ENCODE measurements at places on chromosomes 4 and X. TPM values are rescaled to one million over a fixed set of nuclear protein-coding genes. Genes with fewer than 3 reads are reported as not detected.
A peak's percentile ranks its signal among the peaks of the same experiment; 100 is the strongest.

GRCh38 chrX:71545364-71545763 is 12.5 kb downstream of the OGT start:
- H3K27me3 ChIP-seq, result no peaks in the 10 kb centered on the region
- no peaks in the 10 kb centered on the region for H3K36me3 ChIP-seq
- no peak for DNase-seq
- no peak overlapping the region for H3K27ac ChIP-seq

The IRS4 gene
- polyA plus RNA-seq, result 2.2 TPM

DNA sequence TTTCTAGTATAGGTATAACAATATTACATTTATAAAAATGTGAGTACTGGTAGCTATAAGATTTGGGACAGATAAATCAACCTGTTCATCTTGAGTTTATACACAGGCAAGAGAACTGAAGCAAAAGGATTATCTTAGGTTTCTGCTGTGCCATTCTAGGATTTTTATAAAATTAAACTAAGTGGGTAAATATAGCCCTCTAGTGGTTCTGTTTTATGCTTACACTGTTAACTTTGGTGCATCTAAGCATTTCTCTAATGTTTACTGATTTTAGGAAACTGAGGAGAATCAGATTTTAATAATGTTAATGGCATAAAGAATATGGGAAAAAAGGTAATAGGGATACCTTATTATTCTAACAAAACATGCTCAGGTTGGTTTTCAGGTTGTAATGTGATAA is 1.1 kb upstream of the RRH start:
- no peak overlapping the region for H3K27ac ChIP-seq
- no peaks in the 10 kb centered on the region for H3K36me3 ChIP-seq
- no peak overlapping the region for H3K4me3 ChIP-seq
- DNase-seq, result no peak
- H3K4me1 ChIP-seq, result no peaks in the 10 kb centered on the region

DNA sequence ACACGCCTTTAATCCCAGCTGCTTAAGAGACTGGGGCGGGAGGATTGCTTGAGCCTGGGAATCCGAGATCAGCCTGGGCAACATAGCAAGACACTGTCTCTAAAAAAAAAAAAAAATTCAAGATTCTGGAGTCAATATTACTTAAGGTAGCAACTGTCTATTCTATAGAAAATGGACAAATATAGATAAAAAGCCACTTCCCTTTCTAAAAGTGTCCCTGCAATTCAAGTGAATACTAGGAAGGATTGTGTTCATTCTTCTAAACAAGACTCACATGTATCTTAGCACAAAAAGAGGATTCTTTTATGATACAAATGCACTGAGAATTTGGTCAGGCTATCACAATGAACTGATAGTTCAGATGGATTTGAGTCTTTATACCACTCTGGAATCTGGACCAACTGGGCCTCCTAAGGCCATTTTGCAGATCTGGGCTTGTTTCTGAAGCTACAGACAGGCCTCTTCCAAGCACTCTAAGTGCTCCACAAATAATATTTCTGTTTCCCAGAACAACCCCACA is 7.0 kb downstream of the PKD2 start:
- DNase-seq, result no peak
- H3K27me3 ChIP-seq, result no peaks in the 10 kb centered on the region
- H3K36me3 ChIP-seq, result no peaks in the 10 kb centered on the region
- no peak overlapping the region for H3K27ac ChIP-seq
- peaks cover 18% of the 10 kb centered on the region for H3K4me1 ChIP-seq

GRCh38 chr4:112677519-112678091 is 40.7 kb downstream of the LARP7 start:
- no peaks in the 10 kb centered on the region for H3K27me3 ChIP-seq
- H3K36me3 ChIP-seq, result no peaks in the 10 kb centered on the region
- DNase-seq, result no peak

DNA sequence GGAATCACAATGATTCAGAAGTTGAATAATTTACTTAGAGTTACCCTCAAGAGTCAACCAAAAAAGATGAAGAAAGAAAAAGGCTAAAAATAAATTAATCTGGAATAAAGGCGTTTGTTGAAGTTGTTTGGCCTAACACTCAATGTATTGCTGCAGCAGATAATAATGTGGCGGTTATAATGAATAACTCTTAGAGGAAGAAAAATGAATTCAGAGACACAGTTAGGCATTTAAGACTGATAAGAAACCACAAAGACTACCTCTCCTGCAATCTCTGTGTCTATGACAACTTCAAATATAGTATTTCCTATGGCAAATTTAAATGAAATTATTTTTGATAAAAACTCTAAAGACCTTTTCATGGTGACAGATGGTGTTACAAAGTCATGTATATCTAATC is 1369.1 kb upstream of the AGA start:
- H3K27me3 ChIP-seq, result no peaks in the 10 kb centered on the region
- no peaks in the 10 kb centered on the region for H3K36me3 ChIP-seq
- DNase-seq, result no peak

DNA sequence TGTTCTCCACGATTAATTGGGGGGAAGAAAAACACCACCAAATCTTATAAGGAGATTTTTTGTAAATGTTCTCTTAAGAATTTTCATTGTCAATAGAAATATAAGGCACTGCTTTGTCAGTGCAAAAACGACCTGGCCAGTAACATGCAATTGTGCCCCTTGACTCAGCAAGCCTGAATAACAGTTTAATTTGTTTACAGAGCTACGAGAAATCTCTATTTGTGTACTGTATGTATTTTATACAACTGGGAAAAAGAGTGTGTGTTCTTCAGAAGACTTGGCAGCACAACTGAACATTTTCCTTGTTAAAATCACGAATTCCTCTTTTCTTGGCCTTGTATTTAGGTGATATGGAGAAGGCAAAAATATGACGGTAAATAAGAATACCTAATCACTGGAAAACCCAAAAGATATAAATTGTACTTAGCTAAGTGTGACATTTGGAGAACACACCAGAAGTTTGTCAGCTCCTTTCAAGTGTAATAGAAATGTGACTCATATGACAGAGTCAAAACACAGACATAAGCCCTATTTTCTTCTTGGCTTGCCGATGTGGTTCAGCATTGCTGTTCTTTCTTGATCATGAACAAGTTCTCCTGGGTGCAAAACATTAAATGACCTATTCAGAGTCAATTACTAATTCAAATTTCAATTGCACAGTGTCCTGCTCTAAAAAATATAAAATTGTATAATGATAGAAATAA is 945.0 kb upstream of the INTU start:
- H3K27me3 ChIP-seq, result no peaks in the 10 kb centered on the region
- H3K27ac ChIP-seq, result no peak overlapping the region
- no peak overlapping the region for H3K4me3 ChIP-seq
- H3K36me3 ChIP-seq, result no peaks in the 10 kb centered on the region
- DNase-seq, result no peak

DNA sequence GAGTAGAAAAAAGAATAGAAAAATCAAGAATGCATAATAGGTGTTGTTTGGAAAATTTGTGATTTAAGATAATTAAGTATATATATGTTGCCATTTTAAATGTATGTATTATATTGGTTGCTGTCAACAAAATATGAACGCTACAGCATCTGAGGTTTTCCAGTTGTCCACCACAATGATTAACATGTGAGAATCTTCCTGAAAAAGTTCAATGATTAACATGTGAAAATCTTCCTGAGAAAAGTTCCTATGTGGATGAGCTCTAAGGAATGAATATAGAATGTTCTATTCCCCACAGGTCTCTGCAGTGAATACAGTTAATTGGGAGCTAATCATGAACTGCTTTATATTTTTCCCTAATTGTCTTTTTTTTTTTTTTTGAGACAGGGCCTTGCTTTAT is 214.7 kb downstream of the CBR4 start:
- H3K36me3 ChIP-seq, result no peaks in the 10 kb centered on the region
- H3K27me3 ChIP-seq, result no peaks in the 10 kb centered on the region
- no peak overlapping the region for H3K4me3 ChIP-seq
- no peak for DNase-seq
- no peak overlapping the region for H3K27ac ChIP-seq
- H3K4me1 ChIP-seq, result no peaks in the 10 kb centered on the region

GRCh38 chrX:148416142-148416541 is 84.3 kb upstream of the AFF2 start:
- H3K36me3 ChIP-seq, result no peaks in the 10 kb centered on the region
- H3K27ac ChIP-seq, result no peak overlapping the region
- no peak for DNase-seq
- H3K4me1 ChIP-seq, result no peaks in the 10 kb centered on the region

The SSX1 gene
- not detected for polyA plus RNA-seq

DNA sequence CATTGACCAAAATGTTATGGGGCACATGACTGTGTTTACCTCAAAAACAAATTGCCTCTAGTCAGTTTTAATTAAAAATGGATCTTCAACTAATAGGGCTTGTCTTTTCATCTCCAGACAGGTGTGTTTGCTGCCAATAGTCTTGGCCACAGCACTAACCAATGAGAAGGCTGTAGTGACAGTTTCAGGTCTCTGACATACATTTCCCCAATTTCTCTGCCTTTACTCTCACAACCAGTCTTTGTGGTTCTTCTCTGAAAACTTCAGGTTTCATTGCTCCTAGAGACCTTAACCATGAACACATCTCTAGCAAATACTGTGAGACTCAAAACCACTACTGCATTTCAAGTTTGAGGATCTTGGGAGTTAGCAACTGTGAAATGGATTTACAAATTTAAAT is 3.5 kb upstream of the EDNRA start:
- no peak overlapping the region for H3K27ac ChIP-seq
- no peak for DNase-seq
- H3K4me3 ChIP-seq, result no peak overlapping the region

- no peak overlapping the region for H3K27ac ChIP-seq
- no peaks in the 10 kb centered on the region for H3K36me3 ChIP-seq
- H3K27me3 ChIP-seq, result no peaks in the 10 kb centered on the region
- DNase-seq, result no peak
- no peaks in the 10 kb centered on the region for H3K4me1 ChIP-seq
- H3K4me3 ChIP-seq, result no peak overlapping the region
Observed at GRCh38 chr4:22766068-22766467, 73.3 kb downstream of the GBA3 start.

GRCh38 chr4:177596035-177596434 is 153.8 kb upstream of the AGA start:
- H3K36me3 ChIP-seq, result no peaks in the 10 kb centered on the region
- H3K27ac ChIP-seq, result no peak overlapping the region
- H3K4me3 ChIP-seq, result no peak overlapping the region
- no peaks in the 10 kb centered on the region for H3K4me1 ChIP-seq
- H3K27me3 ChIP-seq, result no peaks in the 10 kb centered on the region

DNA sequence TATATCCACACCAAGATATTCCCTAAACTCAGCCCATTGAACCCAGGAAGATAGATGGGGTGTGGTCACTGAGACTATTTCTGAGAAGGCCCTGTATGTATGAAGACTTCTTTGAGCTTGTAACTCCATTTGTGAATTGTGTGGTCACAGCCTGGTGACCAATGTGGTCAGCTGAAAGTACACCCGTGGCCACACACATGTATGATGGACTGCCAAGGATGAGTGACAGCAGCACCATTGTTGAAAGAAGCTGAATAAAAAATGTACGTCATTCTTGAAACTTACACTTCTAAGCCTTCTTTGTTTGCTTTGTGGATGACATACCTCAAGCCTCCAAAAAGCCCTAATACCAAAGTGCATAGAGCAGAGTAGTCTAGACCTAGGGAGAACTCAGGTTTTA is 581.4 kb downstream of the RAB28 start:
- H3K4me3 ChIP-seq, result no peak overlapping the region
- no peak overlapping the region for H3K27ac ChIP-seq
- no peaks in the 10 kb centered on the region for H3K27me3 ChIP-seq
- DNase-seq, result no peak
- H3K4me1 ChIP-seq, result no peaks in the 10 kb centered on the region

- no peaks in the 10 kb centered on the region for H3K36me3 ChIP-seq
- no peak overlapping the region for H3K27ac ChIP-seq
- DNase-seq, result no peak
- no peak overlapping the region for H3K4me3 ChIP-seq
Observed at GRCh38 chrX:12013211-12013618, 125.1 kb upstream of the FRMPD4 start.

The HMGN5 gene
- 18.6 TPM for polyA plus RNA-seq

The FGF5 gene
- 0.03 TPM for polyA plus RNA-seq

DNA sequence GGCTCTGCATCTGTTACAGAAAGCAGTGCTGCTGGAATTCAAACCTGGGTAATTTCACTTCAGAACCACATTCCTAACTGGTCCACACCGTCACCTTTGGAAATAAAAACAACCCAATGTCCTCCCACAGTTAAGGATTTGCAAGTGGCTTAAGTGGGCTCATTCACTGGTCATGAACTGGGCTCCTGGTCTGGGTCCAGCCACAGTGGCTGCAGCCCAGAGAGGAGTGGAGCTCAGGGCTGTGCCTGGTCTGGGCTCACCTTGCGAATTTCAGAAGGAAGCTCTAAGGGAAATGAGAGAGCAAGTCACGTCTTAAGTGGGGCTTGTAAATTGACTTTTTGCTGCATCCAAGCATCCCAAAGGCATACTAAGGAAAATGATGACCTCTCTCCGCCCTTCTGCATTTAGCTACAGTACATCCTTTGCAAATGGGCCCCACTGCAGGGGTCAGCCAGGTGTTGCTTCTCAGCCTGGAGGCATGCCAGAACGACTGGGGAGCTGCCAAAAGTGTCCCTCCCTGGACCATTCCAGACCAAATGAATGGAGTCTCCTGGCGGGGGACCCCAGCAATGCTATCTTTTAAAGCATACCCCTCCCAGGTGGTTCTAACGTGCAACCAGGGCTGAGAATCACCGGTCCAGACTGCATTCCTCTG is 25.6 kb upstream of the CRMP1 start:
- H3K27ac ChIP-seq, result no peak overlapping the region
- no peaks in the 10 kb centered on the region for H3K36me3 ChIP-seq
- no peak overlapping the region for H3K4me3 ChIP-seq
- no peaks in the 10 kb centered on the region for H3K4me1 ChIP-seq
- no peaks in the 10 kb centered on the region for H3K27me3 ChIP-seq

DNA sequence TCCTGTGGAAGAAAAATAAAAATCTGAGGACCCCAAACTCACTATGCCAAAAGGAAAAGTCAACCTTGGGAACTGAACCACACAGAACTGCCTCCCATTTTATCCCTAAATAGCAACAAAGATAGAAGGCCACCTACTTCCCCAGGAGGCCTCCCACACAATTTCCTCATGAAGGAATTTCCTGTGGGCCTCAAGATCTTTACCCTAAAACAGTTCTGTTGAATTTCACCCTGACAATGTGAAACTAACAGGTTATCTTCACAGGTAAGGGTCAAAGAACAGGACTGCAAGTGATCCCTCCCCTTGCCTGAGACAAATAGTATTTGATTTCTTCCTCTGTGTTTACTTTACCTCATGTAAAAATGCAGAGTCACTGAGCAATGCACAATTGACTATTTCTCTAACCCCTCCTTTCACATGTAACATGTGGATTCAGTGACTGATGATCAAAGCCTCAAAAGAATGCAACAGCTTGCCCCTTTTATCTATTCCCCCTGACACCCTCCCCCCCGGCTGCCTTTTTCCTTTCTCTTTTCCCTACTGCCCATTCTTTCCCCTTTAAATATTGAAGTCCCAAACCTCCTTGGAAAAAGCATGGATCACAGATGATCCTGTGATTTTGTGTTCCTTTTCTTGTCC is 33.3 kb downstream of the MEPE start:
- H3K27me3 ChIP-seq, result no peaks in the 10 kb centered on the region
- DNase-seq, result no peak
- no peak overlapping the region for H3K4me3 ChIP-seq
- no peak overlapping the region for H3K27ac ChIP-seq
- no peaks in the 10 kb centered on the region for H3K36me3 ChIP-seq

The ABCG2 gene
- 13.0 TPM for polyA plus RNA-seq

The CENPI gene
- polyA plus RNA-seq, result 0.92 TPM

- no peak overlapping the region for H3K27ac ChIP-seq
- DNase-seq, result peak; percentile 26
- no peaks in the 10 kb centered on the region for H3K27me3 ChIP-seq
Observed at GRCh38 chr4:88077911-88078524, 70.6 kb downstream of the PKD2 start.
